Activated CD8-positive, alpha-beta memory T cell treated with anti-CD3 and anti-CD28 coated beads, Interleukin-2, amount 50 U/mL, for 4 hours (primary cell): ENCODE measurements at places on chromosomes 2 and 18.
A peak's percentile ranks its signal among the peaks of the same experiment; 100 is the strongest.

- DNase-seq: no peak
These were observed 299.1 kb upstream of the SLC14A2 start for GRCh38 chr18:45316127-45316526.

GRCh38 chr2:129922571-129923264 lies 56.7 kb upstream of the RAB6C start:
- DNase-seq: no peak

DNA sequence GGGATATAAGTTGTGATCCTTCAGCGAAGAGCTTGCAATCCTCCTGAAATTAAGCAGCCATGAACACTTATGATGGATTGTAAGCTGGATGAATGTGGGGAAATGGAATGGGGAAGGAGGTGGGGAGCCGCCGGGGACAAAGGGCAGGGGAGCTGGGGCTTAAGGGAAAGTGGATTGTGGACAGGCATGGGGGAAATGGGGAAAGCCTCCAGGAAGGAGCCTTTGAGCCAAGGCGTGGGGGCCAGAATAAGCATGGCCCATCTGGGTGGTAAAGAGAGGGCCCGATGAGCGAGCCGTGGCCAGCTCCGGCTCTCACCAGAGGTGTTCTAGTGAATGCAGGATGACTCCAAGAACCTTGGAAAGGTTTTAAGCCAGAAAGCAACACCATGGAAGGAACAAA lies 124.0 kb downstream of the SMAD7 start:
- peak; percentile 2 for DNase-seq

DNA sequence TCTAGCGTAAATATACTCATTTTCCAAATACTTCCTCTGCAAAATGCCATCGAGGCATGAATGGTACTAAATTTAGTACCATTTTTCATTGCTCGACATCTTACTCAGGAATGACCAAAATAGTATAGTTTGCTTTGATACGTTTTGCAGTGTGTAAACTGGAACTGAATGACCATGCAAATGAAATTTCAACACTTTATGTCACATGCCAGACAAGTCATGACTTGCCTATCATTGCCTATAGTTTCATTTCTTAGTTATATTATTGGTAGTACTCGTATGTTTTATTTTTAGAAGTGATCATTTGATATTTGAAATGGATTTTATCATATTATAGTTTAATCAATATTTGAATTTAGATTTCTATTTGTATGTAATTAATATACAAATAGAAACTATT lies 9.1 kb downstream of the MSTN start:
- no peak for DNase-seq

- DNase-seq: no peak
These were observed 128.8 kb upstream of the TRIB2 start for GRCh38 chr2:12587729-12588522.

- no peak for DNase-seq
These were observed 57.7 kb downstream of the TRABD2A start for GRCh38 chr2:84823229-84823628.

- no peak for DNase-seq
These were observed 34.1 kb upstream of the NARS1 start for GRCh38 chr18:57655740-57656139.

DNA sequence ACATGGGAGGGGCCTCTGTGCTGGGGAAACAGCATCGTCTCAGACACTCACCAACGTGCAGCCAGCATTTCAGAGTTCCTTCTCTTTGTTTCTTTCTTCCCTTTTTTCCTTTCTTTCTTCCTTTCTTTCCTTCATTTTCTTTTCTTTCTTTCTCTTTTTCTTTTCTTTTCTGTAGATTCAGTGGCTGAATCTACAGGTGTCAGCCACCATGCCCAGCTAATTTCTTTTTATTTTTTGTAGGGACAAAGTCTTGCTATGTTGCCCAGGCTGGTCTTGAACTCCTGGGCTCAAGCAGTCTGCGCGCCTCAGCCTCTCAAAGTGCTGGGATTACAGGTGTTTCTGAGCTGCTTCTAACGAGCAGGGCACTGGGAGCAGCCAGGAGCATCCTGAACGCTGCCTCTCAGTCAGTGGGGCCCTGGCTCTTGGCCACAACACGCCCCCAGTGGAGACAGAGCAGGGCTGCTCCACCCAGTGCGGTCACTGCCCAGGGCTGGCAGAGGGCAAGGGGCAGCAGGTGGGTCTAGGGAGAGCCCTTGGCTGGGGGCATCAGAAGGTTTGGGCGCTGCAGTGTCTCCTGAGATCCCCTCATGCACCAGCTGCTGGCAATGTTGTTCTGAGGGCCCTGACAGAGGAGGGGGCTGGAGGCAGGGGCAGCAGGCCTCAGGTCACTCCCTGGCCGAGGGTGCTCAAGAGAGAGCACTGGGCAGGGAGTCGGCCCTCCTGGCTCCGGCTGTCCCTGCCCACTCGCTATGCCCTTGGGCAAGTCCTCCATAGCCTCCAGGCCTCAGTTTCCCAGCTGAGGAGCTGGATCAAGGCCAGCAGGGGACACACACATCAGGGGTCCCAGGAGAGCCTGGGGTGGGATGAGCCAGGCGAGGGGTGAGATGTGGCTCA lies 4.7 kb upstream of the KLHL30 start:
- no peak for DNase-seq

- DNase-seq: no peak
These were observed 23.5 kb downstream of the DIS3L2 start for GRCh38 chr2:231984992-231985391.

- DNase-seq: no peak
These were observed 250.3 kb upstream of the FOSL2 start for GRCh38 chr2:28142386-28142785.

DNA sequence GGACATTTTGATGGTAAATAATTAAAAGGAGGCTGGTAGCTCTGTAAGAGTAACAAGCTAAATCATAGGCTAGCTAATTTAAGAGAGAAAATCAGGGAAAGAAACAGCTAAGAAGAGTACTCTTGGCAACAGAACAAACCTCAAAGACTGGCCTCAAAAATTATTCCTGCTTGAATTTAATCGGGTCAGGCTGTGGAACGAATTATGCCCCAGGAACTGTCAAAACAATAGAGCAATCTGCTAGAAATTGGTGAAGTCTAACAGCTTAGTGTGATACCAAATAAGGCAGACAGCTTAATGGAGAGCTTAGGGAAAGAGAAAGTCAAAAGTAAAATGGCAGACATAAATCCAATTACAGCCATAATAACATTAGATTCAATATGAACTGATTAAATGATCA lies 215.7 kb downstream of the MREG start:
- DNase-seq: no peak

GRCh38 chr2:241561832-241562231 lies 3.3 kb downstream of the BOK start:
- no peak for DNase-seq

DNA sequence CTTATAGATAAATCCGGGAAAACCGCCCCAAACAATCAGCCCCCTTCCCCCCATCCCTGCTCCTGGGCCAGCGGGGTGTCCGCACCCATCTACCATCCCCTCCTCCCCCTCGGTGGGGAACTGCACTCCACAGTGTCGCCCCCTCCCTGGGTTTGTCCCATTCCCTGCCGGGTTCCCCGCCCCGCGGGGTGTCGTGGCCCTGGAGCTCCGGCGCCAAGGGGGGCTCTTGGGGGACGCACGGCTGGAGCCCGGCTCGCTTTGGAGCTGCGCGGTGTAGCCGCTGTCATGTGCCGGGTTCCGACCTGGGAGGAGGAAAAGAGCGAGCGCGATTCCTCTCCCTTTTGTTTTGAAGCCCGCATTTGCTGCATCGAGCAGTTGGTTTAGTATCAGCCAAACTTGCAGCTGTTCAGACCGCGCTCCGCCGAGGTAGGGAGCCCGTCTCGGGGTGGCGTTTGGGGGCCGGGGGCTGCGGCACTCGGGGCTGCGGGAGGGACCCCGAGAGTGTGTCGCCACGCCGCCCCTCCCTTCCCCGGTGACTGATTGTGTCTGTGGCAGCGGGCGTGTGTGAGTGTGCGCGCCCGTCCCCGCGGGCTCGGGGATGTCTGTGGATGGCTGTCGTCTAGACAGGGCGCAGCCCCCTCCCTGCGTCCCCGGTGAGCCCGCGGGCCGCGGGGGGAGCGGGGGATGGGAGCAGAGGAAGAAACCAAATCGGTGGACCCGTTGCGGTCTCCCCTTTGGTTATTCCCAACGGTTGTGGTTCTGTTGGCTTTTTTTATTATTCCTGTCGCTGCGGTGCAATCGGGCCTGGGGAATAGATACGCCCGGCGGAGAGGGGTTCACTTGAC lies 797 bp downstream of the CTIF start:
- DNase-seq: peak; percentile 39

DNA sequence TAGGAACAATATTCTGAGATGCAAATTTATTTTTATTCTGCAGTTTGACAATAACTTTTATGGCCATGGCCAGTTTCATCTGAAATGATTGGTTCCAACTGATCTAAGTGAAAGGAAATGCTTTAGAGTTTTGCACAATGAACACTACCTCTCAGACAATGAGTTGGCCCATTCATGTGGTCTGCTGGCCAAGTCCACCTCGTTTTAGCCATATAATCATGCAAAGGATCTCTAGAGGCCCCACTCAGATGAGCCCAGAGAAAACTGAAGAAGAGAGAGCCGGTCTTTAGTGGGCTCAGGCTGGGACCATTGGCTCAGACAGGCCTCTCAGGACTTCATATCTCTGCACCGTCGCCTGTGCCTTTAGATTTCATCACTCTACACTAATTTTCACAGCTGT lies 254.7 kb downstream of the MREG start:
- DNase-seq: no peak

- no peak for DNase-seq
These were observed 1104.0 kb upstream of the PIK3C3 start for GRCh38 chr18:40851014-40851429.

DNA sequence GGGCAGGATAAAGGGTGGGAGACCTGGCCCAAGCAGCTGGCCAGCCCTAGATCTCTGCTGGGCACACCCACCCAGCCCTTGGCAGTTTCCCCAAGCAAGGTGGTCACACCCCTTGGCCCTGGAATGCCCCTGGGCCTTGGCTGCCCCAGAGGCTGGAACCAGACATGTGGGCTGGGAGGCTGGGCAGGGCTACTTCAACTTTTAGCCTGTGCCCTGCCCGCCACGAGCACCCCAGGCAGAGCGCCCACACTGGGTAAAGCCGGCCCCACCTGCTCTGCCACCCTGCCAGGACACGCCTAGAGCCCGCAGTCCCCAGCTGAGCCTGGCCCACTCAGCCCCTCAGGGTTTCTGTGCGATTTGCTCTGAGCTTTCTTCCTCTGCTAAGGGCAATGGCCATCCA lies 119.7 kb upstream of the SMAD2 start:
- no peak for DNase-seq

DNA sequence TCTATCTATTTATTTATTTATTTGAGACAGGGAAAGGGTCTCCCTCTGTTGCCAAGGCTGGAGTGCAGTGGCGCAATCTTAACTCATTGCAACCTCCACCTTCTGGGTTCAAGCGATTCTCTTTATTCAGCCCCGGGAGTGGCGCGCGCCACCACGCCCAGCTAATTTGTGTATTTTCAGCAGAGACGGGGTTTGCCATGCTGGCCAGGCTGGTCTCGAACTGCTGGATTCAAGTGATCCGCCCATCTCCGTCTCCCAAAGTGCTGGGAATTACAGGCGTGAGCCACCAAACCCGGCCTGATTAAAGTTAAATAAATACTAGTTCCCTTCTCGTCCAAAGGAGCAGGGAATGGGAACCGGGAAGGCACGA lies 4.2 kb upstream of the CTDSP1 start:
- DNase-seq: no peak

DNA sequence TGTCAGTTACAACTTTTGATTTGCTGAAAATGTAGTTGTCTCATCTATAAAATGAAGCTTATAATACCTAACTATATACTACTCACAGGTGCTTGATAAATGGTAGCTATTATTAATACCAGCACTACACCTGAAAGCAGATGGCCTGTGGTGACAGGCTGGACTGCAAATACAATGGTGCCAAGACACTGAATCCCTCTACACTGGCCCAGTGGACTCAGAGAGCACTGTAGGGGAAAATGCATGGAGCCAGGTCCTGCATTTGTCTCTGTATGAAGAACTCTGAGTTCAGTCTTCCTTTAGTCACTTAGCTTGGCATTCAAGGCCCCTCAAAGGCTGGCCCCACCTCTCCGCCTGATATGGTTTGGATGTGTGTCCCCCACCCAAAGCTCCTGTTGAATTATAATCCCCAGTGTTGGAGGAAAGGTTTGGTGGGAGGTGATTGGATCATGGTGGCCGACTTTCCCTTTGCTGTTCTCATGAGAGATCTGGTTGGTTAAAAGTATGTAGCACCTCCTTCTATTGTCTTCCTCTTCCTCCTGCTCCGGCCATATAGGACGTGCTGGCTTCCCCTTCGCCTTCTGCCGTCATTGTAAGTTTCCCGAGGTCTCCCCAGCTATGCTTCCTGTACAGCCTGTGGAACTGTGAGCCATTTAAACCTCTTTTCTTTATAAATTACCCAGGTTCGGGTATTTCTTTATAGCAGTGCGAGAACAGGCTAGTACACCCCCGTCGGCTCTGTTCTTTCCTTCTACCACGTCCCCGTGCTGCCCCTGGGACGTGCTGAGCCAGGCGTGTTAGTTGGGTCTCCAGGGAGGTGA lies 11.1 kb upstream of the NTSR2 start:
- no peak for DNase-seq

DNA sequence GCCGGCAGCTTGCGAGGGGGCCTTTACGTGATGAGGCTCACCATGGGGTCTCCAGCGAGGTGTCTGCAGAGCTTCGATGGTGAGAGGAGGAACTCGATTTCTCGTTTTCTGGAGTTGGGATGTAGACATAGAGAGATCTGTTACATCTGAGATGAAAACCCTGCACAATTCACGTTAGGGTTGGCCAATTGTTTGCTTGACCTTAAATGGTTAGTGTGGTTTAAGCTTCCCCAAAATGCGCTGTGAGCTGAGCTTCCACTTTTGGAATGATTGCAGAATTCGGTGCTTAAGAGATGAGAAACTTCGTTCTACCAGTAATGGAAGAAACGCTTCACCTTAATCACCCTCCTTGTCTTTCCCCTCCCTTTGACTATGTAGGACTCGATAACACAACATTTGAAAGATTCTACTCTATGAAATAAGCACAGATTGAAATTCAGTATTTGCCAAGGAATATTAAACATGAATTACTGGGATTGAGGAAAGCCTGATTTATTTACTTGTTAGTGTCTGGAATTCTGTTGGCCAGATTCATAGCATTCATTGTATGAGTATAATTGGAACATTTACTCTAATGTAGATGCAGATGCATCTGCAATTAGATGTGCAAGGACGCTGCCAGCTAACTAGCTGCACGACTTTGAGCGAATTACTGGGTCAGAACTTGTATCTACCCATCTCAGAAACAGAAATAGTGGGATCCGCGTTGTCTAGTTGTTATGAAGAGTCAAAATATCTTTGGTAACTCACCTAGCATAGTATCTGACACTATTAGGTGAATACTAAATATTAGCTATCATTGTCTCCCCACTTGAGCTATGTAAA lies 1.6 kb upstream of the KLF7 start:
- DNase-seq: no peak

GRCh38 chr2:241314226-241315092 lies 1.0 kb downstream of the HDLBP start:
- DNase-seq: no peak

GRCh38 chr2:68115965-68116364 lies 41.7 kb upstream of the PNO1 start:
- no peak for DNase-seq

DNA sequence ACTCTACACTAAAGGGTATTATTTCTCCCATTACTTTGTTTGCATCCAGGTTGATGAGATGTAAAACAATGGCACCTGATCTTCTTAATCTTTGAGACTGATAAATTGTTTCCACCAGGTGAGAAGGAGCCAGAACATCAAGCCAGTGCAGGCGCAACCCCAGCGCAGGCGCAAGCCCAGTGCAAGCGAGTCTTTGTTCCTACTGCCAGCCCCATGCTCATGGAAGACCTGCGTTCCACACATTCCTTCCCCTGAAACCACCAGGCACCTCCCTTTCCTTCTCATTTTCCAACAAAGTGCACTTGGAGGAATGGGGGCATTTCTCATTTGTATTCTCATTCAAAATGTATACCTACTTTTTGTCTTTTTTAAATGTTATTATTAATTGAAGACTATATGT lies 188.7 kb upstream of the SMAD2 start:
- no peak for DNase-seq
